Stimulated activated naive B cell treated with anti-CD40 and anti-IgM and Interleukin-4, amounts not matched to agents 10 μg/mL and 1 μg/mL and 100 μg/mL, for 72 hours (primary cell): ENCODE measurements at places on chromosomes 3 and 15.

DNA sequence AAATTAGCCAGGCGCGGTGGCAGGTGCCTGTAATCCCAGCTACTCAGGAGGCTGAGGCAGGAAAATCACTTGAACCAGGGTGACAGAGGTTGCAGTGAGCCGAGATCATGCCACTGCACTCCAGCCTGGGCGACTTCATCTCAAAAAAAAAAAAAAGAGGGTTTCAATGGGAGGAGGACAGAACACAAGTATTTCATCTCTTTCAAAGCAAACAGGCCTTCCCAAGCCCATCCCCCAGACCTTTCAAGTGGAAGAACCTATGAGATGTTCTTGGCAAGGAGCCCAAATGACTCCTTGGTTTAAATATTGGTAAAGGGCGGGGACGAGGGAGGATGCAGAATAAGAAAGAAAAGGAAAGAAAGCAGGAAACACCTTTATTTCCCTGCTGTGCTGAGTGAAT lies 62.2 kb upstream of the MCF2L2 start:
- no peaks in the 10 kb centered on the region for H3K27me3 ChIP-seq
- H3K36me3 ChIP-seq: peaks cover 32% of the 10 kb centered on the region
- peaks cover 8% of the 10 kb centered on the region for H3K4me1 ChIP-seq
- H3K4me3 ChIP-seq: no peak overlapping the region
- H3K27ac ChIP-seq: no peak overlapping the region

GRCh38 chr3:4174791-4175190 lies 128.4 kb upstream of the SETMAR start:
- no peak for DNase-seq
- peaks cover 7% of the 10 kb centered on the region for H3K36me3 ChIP-seq
- no peak overlapping the region for H3K27ac ChIP-seq
- H3K27me3 ChIP-seq: peaks cover 4% of the 10 kb centered on the region

DNA sequence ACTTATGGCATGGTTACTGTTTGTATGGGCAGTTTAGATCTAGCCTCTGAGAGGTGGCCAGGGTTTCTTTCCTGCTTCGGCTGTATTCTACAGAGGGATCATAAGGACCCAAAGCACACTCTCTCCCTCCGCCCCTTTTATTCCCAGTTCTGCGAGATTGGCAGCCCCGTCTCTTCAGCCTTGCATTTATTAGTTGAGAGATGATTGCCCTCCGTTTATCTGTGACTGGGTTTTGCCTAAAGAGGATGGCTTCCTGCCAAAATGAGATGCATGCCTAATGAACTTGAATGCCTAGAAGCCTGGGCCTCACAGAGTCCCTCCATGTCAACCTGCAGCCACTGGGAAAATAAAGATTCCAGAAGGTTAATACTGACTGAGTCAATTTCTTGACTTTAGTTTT lies 97.1 kb upstream of the CHL1 start:
- no peaks in the 10 kb centered on the region for H3K36me3 ChIP-seq
- DNase-seq: no peak

GRCh38 chr3:188446014-188446413 lies 292.1 kb downstream of the LPP start:
- H3K4me1 ChIP-seq: peaks cover 71% of the 10 kb centered on the region
- peak overlapping the region; percentile 97 for H3K27ac ChIP-seq
- peaks cover 22% of the 10 kb centered on the region for H3K36me3 ChIP-seq

- H3K27me3 ChIP-seq: peaks cover 3% of the 10 kb centered on the region
- H3K4me3 ChIP-seq: peak overlapping the region; percentile 96
- peaks cover 14% of the 10 kb centered on the region for H3K36me3 ChIP-seq
- peak overlapping the region; percentile 94 for H3K27ac ChIP-seq
- peaks cover 82% of the 10 kb centered on the region for H3K4me1 ChIP-seq
Observed at GRCh38 chr15:70095408-70096214, 2.1 kb downstream of the TLE3 start.

GRCh38 chr3:58524326-58524888 lies 12.6 kb downstream of the ACOX2 start:
- no peak overlapping the region for H3K27ac ChIP-seq
- DNase-seq: no peak
- H3K4me1 ChIP-seq: peaks cover 3% of the 10 kb centered on the region
- no peaks in the 10 kb centered on the region for H3K36me3 ChIP-seq
- no peak overlapping the region for H3K4me3 ChIP-seq
